ENCODE measurements at places on chromosomes 7 and 10.

- DNase-seq, result no peak
Measured at GRCh38 chr10:130935897-130936550, 375.5 kb downstream of the TCERG1L start.

GRCh38 chr10:23469596-23470237 is 30.8 kb downstream of the OTUD1 start:
- DNase-seq, result no peak

- no peak for DNase-seq
Measured at GRCh38 chr7:11127988-11128387, 154.3 kb downstream of the PHF14 start.

GRCh38 chr7:146864644-146865043 is 748.0 kb downstream of the CNTNAP2 start:
- DNase-seq, result no peak

DNA sequence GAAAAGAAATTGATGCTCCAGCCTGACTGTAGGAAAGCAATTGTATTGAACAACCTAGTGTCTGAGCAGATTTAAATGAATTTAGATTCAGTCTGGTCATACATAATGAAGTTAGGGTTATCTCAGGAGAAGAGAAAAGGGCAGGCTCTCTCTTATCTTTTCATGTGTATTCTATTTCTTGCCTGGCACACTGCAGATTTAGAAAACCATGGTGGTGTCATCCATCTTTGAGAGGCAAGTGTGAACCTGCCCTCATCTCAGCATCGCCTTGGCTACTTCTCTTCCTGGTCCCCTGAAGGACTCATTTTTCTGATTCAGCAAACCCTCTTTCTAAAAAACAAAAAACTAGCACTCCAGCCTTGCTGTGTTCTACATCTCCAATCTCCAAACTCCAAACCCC is 137.7 kb downstream of the LRRC4 start:
- DNase-seq, result no peak

GRCh38 chr10:110056822-110057221 is 49.0 kb downstream of the ADD3 start:
- no peak for DNase-seq

DNA sequence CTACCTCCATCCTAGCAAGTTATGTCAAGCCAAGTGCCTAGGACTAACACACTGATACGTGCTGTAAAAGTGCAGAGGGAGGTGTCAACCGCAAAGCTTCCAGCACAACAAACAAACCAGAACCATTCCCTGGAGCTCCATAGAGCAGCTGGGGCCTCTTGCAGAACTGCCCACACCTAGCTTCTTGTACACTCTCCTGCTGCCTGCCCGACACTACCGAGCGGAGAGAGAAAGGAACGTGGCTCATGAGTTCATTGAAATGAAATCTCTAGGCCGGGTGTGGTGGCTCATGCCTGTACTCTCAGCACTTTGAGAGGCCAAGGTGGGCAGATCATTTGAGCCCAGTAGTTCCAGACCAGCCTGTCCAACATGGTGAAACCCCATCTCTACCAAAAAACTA is 73.5 kb downstream of the MKI67 start:
- no peak for DNase-seq

- no peak for DNase-seq
Measured at GRCh38 chr7:82615527-82615926, 171.9 kb upstream of the CACNA2D1 start.

DNA sequence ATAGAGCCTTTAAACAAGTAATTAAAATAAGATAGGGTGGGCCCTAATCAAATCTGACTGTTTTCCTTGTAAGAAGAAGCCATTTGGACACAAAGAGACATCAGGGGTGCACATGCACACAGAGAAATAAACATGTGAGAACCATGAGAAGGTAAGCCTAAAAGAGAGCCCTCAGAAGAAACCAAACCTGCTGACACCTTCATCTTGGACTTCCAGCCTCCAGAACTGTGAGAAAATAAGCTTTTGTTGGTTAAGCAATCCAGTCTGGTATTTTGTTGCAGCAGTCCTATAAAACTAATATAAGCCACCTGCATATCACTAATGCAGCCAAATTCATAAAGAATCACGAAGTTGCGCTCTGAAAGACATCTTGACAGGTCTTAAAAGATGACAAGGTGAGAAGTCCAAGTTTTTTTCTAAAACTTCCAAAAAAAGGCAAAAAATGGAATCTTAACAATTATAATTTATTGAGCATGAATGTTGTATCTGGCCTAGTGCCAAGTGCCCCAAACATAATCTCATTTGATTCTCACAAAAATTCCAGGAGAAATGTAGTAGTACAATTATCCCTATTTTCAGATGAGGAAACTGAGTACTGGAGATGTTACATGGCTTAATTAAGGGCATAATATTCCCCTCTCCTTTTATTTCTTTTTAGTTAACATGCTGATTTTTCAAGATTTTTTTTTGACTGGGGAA is 34.3 kb upstream of the FAM133B start:
- DNase-seq, result no peak

Data from activated naive CD8-positive, alpha-beta T cell treated with anti-CD3 and anti-CD28 coated beads for 36 hours (primary cell).